ENCODE measurements at places on chromosomes 16 and 17.

DNA sequence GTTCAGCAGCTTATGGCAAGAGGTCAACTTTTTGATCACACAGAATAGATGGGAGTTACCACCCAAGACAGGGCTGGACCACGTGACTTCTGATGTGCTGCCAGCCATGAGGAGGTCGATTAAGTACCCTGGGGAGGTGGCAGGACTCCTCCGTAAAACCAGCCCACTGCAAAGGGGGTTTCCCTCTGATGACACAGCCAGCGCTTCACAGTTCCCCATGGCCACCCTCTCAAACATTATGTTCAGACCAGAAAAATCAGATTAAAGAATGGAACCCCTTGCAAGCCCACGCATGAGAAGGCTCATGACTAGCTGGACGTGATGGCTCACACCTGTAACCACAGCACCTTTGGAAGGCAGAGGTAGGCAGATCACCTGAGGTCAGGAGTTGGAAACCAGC, 222.9 kb downstream of the CPPED1 start:
- no peak for DNase-seq

DNA sequence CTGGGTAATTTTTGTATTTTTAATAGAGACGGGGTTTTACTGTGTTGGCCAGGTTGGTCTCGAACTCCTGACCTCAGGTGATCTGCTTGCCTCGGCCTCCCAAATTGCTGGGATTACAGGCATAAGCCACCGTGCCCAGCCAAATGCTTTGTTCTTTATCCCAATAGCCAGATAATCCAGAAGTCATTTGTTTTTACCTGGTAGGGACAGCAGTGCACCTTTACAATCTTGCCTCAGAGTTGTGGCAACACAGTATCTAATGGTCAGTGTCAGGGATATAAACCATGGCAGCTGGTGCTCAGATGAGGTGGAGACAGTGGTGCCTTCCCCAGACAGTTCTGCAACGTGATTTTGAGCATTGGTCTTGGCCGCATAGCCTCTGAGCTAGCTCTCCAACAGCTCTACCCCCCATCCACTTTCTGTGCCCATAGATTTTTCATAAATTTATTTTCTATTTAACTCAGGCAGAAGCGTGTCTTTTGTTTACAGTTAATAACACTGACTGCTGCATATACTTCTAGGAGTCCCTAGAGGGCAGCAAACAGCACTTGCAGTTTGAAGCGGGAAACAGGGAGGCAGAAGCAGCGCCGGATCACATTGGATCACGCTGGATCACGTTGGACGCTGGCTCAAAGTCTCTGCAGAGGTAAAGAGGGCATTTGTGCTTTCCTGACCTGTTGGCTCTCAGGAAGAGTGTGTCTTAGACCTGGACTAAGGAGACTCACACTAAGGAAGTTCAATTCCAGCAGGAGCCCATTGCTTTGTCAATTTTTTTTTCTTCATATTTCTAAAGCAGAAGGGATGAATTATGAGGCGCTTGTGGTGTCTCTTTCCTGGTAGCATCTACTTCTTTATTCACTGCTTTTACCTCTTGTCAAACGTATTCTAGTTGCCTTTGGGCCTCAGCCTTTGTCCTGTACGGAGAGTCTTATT, 5.1 kb upstream of the GGT6 start:
- DNase-seq, result no peak

DNA sequence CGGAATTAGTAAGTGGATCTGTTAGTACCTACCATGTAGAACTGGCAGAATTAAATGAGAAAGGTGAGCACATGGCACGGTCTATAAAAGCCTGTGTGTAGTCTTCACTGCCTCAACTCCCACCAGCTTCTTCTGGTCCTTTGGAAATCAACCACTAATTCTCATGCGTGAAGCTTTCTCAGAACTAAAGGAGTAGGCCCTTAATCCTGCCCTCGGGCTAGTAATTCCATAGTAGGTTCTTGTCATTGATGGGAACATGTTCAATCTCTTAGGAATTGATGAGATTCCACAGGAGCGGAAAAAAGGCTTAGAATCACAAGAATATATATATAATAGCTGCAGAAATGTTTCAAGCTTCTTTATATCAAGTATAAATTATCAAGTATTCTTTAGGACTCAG, 21.7 kb downstream of the CDR2 start:
- DNase-seq, result no peak

DNA sequence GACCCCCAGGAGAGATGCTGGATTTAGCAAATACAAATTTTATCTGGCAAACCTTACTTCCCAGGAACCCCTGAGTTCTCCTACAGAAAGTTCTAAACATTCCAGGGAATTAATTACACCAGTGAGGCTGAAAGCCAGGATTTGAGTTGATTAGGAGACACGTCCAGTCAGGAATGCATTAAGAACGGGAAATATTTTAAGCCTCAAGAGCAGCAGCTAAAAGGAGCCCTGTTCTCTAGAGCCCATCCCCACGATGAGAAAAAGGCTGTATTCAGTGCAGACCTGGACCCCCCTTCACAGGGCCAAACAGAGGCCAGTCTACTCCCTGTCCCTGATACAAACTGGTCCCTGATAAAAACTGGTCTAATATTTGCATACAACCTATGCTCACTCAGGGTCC, 55.0 kb downstream of the VAT1L start:
- no peak for DNase-seq

DNA sequence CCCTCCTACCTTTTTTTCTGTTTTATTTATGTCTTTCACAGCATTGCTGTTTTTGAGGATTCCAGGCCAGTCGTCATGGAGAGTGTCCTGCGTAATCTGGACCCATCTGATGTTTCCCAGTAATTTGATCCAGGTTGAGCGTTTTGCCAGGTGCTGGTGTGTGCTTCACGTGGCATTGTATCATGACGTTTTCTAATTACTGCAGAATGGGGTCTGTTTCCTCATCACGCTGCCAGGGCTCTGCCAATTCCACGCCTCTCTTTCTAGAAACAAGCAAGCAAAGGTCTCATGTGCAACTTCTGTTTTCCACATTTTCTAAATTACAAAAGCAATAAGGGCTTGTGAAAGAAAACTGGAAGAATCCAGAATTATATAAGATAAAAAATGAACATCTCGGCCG, 28.3 kb upstream of the BHLHA9 start:
- DNase-seq, result no peak

- no peak for DNase-seq
Measured at GRCh38 chr16:69283851-69284250, 27.3 kb upstream of the VPS4A start.

DNA sequence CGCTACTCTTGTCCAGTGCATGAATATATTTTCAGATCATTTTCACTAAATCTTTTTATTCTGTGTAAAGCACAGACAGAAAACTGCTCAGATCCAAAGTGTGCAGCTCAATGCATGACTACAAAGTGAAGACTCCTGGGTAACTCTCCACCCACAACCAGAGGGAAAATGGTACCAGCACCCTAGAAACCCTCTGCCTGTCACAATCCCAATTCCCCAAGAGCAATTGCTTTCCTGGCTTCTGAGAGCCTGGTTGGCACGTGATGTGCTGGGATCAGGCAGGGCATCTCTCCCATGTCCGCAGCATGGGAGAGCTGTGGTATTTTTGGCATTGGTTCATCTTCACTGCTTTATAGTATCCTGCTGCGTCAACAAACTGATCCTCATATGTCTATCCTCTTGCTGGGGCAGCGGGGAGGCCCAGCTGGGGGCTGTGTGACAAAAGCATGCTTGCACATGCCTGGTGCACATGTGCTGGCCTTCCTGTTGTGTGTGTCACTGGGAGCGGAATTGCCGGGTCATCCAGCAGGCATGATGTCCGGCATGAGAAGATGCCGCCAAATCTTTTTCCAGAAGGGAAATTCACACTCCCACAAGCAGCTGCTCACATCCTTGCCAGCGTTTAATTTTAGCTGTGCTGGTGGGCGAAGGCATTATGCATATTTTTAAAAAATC, 278.9 kb upstream of the FOXF1 start:
- DNase-seq, result no peak

- no peak for DNase-seq
Measured at GRCh38 chr17:56009795-56010651, 143.3 kb upstream of the ANKFN1 start.

GRCh38 chr17:43354371-43354770, 44.4 kb upstream of the ARL4D start:
- no peak for DNase-seq

DNA sequence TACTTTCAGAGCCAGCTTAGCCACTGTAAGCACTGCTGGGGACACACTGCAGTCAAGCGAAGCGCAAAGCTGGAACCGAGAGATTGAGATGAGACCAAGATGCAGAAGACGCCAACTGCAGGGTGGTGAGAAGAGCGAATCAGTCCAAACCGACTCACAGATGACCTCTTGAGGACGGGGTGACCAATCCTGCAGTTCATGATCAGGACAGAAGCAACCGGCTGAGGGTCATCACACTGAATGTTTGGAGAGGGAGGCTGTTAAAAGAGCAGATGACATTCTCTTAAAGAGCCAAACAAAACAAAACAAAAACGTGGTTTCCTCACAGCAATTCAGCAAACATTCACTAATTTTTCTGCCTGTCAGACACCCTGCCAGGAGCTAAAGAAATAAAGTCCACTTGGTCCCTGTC, 8.5 kb downstream of the HASPIN start:
- DNase-seq, result no peak

GRCh38 chr17:2965621-2966595, 97.5 kb downstream of the OR1D5 start:
- no peak for DNase-seq

GRCh38 chr17:18259621-18260331, 686 bp upstream of the MIEF2 start:
- DNase-seq, result no peak

DNA sequence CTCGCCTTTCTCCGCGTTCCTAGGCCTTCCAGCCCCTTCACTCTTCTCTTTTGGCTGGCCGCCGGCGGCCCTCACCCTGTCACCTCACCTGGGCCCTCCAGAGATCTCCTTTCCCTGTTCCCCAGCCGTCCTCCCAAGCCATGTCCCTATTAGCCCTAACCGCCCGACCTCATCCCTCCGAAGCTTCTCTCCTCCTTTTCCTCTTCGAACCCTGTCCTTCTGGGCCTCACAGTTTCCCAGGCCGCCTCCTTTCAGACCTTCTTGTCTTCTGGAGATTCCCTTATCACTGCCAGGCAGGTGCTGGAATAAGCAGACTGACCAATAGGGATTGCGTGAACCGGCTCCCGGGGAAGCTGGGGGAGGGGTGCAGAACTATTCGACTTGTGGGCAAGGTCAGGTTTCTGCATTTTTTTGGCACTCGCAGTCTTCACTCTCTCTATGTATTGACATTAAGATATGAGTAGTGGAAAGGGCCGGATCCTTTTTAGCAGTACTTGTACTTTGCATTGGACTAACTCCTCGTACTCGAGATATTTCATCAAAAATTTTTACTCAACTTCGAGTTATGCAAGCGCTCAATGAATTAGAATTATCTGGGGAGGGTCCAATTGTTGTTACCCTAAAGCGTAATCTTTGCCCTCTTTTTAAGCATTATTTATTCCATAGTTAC, 690 bp downstream of the RHOT1 start:
- no peak for DNase-seq

- peak; percentile 58 for DNase-seq
Measured at GRCh38 chr17:65560628-65561451, 608 bp downstream of the AXIN2 start.

- DNase-seq, result no peak
Measured at GRCh38 chr17:2338315-2338657, 985 bp downstream of the SGSM2 start.

DNA sequence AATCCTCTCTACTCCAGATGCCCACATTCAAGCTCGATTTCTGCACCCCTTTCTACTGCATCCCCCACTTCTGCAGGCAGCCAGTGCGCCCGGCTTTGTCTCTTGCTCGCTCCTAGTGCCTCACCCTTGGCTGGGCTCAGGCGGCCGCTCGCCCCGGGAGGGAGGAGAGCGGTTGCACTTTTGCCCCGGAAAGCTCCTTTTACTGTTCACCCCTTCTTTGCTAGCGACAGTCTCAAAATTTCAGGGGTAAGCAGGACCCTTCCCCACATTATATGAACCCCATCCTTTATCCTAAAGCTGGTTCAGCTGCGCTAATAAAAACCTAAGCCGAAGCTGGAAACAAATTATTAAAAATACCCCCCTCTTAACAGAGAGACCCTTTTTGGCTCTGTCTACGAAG, 1.0 kb downstream of the HOXB5 start:
- DNase-seq, result no peak

DNA sequence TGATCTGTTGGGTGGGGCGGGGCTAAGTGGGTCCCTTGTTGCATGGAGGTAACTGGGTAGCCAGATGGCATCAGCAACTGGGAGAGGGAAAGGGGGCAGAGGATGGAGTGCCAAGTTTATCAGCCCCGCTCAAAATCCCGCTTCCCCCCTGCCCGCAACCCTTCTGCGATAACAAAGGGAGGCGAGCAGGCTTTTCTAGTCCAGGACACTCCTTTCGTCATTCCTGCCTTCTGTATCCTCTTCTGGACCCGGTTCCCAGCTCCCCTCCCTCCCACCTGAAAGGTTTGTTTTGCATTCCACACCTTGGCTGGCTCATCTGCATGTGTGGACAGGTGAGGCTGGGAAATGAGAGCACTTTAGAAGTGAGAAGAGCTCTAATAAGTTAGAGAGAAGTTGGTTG, 53.3 kb downstream of the HLF start:
- no peak for DNase-seq

- no peak for DNase-seq
Measured at GRCh38 chr16:83113811-83114210, 487.0 kb downstream of the CDH13 start.

GRCh38 chr17:77887464-77888241, 70.8 kb upstream of the TNRC6C start:
- DNase-seq, result peak; percentile 91

DNA sequence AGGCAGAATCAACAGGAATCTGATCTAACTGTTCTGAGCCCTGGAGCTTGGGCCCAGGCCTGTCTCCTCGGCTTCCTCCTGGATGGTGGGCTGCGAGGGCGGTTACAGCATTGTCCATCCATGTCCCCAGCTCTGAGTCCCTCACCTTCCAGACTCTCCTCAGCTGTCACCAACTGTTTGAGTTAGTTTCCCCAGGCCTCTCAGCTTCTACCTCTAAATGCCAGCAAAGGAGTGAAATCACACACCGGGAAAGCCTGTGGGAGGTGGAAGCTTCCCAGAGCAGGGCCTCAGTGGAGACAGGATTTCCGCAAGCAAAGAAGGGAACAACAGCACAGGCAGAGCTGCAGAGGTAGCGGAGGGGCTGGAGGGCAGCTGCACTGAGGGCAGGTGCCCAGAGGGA, 9.4 kb upstream of the PRPSAP2 start:
- no peak for DNase-seq

GRCh38 chr16:78441298-78441697, 341.8 kb downstream of the WWOX start:
- DNase-seq, result no peak

GRCh38 chr16:65284626-65285025, 162.8 kb upstream of the CDH11 start:
- DNase-seq, result no peak

GRCh38 chr16:4876646-4877379, 29.5 kb downstream of the UBN1 start:
- DNase-seq, result no peak

DNA sequence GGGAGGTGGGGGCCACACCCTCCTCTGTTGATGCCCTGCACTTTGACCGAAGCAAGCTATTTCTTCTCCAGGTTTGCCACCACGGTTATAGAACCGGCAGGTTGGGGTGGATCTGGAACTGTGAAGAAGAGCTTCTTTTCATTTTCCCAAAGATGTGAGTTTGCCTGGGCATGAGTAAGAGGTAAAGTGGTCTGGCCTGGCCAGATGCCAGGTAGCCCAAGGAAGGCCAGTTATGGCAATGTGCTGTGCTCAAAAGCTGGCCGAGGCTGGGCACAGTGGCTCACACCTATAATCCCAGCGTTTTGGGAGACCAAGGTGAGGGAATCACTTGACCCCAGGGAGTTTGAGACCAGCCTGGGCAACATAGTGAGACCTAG, 18.7 kb downstream of the ATP6V0D1 start:
- DNase-seq, result no peak

All from thoracic aorta (tissue), 2 donors.